CD4-positive, CD25-positive, alpha-beta regulatory T cell (primary cell): ENCODE measurements at places on chromosomes 4 and X. TPM values are rescaled to one million over a fixed set of nuclear protein-coding genes. Genes with fewer than 3 reads are reported as not detected.

TCEAL5 gene
- not detected for polyA plus RNA-seq

ITM2A gene
- 625 TPM for polyA plus RNA-seq

CAPN6 gene
- polyA plus RNA-seq, result not detected

OR13H1 gene
- polyA plus RNA-seq, result not detected

PAGE4 gene
- polyA plus RNA-seq, result not detected

APLN gene
- not detected for polyA plus RNA-seq

IRS4 gene
- not detected for polyA plus RNA-seq

FREM3 gene
- 0.48 TPM for polyA plus RNA-seq

MAGEA2 gene
- polyA plus RNA-seq, result not detected

HOPX gene
- 13.1 TPM for polyA plus RNA-seq

SRPK3 gene
- polyA plus RNA-seq, result not detected

GLOD5 gene
- not detected for polyA plus RNA-seq

CABS1 gene
- not detected for polyA plus RNA-seq

IL1RAPL1 gene
- not detected for polyA plus RNA-seq

NPY1R gene
- polyA plus RNA-seq, result not detected

RHOXF2 gene
- 0.06 TPM for polyA plus RNA-seq

RTL9 gene
- polyA plus RNA-seq, result not detected

TRAM1L1 gene
- not detected for polyA plus RNA-seq

FABP2 gene
- polyA plus RNA-seq, result not detected

S100P gene
- polyA plus RNA-seq, result 1.2 TPM

NUDT9 gene
- 16.8 TPM for polyA plus RNA-seq

XPNPEP2 gene
- polyA plus RNA-seq, result 0.63 TPM

PORCN gene
- 11.9 TPM for polyA plus RNA-seq

USP17L5 gene
- not detected for polyA plus RNA-seq

ADGRG4 gene
- not detected for polyA plus RNA-seq

SCML1 gene
- 2.5 TPM for polyA plus RNA-seq

RPGR gene
- polyA plus RNA-seq, result 4.9 TPM

TASL gene
- polyA plus RNA-seq, result 3.2 TPM

MUC7 gene
- polyA plus RNA-seq, result not detected

CSN1S1 gene
- polyA plus RNA-seq, result not detected
